Smooth muscle cell of the brain vasculature (primary cell): ENCODE measurements at places on chromosomes 11 and 22.

GRCh38 chr22:46965555-46966494, 203.4 kb downstream of the TBC1D22A start:
- DNase-seq, result no peak

- DNase-seq, result no peak
These were observed 54.0 kb downstream of the GAB4 start for GRCh38 chr22:16954060-16954403.

DNA sequence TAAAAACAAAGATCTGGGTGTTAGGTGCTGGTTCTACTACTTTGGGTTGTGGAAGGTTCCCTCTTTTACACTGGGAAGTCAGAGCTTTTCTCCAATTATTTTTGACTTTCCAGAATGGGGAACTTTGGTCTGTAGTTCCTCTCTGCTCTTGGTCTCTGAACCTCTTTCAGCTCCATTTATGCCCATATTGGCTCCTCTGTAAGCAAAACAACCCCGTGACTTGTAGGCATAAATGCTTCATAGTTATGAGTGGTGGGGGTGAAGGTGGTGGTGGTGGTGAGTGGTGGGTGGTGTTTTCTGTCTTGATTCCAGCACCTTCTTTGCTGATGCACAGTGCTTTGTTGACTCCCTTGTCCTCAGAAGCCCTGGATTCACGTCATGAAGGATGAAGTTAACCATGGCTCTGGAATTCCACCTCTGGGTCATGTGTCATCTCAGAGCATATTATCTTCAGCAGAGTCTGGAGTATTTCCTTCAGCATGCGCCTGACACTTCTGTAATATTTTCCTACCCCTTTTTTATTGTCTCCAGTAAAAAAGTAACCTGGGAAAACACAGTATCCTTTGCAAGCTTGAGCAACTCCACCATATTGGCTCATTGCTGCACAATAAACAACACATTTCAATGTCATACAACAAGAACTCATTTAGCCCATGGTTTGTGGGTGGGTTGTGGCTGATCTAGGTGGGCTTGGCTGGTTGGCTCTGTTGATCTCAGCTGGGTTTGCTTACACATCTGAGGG, 24.1 kb upstream of the GRK3 start:
- no peak for DNase-seq

DNA sequence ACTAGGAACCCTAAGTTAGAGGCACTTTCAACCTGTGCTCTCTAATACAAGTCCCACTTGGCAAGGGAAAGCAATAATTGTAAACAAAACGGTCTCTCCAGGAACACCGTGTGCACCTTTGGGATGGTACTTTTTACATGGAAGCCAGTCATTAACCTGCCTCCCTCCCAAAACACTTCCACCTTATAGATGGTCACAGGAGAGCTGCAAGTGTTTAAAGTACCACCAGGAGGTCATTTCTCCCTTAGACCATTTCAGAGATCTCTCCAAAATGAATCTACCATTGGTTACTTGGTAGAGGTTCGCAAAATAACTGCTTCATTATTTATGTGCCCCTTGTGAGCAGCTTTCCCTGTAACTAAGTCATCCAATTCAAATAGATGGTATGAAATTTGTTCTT, 375.3 kb downstream of the DYNC2H1 start:
- no peak for DNase-seq

DNA sequence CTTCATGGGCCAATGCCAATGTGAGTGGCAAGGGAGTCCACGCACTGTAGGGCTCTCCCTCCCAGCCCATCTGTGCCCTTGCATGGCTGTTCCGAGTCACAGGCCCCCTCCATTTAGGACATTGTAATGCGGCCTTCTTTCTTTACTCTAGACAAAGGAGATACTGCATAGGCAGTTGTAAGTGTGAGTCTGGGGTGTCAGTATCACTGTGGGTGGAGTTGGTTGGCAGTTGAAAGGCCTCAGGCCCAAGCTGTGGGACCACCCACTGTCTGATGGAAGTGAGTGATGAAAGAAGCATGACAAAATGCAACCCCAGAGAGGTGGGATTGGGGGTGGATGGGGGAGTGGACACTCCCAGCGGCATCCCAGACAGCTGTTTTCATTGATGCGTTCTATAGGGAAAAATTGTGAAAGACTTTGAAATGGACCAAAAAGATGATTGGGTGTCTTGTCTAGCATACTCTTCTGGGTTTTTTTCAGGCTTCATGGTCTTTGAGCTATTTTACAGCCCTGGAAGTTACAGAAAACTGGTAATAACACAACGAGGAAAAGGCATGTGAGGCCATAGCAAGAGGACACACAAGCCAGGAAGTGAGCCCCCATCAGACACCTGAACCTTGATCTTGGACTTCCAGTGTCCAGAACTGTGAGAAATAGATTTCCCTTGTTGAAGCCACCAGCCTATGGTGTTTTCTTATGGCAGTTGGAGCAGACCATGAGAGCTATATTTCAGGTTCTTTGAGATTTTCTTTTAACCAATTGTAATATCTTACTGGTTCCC, 114.6 kb downstream of the NECTIN1 start:
- DNase-seq, result no peak

- DNase-seq, result no peak
These were observed 69.6 kb downstream of the LARGE1 start for GRCh38 chr22:33850724-33851123.

DNA sequence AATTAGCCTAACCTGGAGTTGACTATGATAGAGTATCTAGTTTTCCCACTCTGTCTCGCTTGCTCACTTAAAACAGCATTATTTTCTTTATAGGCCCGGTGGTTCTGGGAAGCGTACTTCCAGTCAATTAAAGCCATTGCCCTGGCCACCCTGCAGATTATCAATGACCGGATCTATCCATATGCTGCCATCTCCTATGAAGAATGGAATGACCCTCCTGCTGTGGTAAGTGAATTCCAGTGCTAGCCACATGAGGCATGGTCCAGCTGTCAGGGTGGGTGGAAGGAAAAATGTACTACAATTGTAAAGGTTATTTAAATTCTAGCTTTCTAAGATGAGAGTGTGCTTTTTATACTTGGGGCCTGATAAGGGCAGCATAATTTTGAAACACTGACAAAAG, 76.0 kb downstream of the EXT2 start:
- DNase-seq, result no peak

GRCh38 chr11:121012091-121012490, 11.8 kb upstream of the TBCEL start:
- no peak for DNase-seq

DNA sequence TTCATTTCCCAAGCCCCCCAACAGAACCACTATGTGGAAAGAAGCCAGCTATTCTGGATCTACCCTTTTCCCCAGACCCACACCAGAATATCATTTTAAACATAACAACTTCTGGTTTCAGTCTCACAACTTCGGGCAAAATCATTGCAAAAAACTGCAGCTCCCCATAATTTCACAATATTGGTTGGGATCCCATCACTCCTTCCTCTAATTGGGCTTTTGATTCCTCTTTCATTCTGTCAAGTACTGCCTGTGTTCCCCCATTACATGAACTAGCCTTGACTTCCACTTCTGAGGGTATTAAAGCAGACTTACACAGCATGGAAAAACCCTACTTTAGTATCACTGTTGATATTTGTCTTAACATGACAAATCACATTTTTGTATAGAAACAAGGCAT, 4.1 kb upstream of the APOL3 start:
- DNase-seq, result no peak
